ENCODE measurements at places on chromosomes 7 and 10.

- no peak for DNase-seq
Observed at GRCh38 chr10:122464586-122464985, 3.2 kb downstream of the HTRA1 start.

GRCh38 chr10:30752481-30752881 lies 122.9 kb upstream of the LYZL2 start:
- no peak for DNase-seq

DNA sequence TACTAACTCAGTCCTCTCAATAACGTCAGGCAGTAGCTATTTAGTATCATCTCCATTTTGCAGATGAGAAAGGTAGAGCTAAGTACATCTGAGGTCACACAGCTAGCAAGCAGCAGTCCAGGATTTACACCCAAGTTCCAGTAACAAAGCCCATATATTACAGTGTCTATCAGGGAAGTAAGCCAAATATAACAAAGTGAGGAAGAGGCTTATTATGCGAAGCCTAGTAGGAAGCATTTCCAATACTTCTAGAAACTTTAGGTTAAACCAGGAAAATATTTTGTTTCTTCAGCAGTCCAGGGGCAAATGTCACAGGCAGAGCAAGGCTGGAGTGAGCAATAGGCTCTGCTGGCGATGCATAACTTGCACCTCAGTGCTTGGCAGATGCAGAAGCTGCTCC lies 53.9 kb downstream of the NOC3L start:
- DNase-seq, result no peak

GRCh38 chr7:72444026-72444776 lies 32.1 kb upstream of the CALN1 start:
- DNase-seq, result no peak

DNA sequence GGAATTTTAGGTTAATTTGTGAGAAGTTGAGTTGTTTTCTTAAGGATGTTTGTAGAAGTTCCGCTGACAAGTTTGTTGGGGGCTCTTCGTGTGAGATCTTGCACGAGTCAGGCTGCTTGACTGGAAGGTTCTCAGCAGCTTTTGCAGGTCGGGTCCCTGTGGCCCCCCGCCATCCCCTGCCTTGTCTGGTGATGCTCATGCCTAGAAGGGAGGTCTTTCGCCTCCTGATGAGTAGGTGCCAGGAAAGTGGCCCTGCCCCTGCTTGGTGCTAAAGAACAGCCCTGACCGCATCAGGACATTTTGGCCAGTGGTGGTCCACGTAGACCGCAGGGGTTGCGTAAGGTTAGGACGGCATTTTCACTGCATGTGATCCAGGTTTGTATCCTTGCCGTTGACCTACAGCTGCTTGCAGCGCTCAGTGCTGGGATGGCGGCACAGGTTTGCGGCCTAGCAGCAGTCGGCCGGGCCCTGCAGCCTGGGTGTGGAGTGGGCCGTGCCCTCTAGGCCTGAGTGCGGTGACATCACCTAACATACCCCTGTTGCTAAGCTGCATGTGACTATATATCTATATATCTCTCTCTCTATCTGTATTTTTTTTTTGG lies 62.4 kb downstream of the DNAJB6 start:
- no peak for DNase-seq

- DNase-seq, result no peak
Observed at GRCh38 chr10:49690698-49691356, 11.4 kb downstream of the C10orf53 start.

DNA sequence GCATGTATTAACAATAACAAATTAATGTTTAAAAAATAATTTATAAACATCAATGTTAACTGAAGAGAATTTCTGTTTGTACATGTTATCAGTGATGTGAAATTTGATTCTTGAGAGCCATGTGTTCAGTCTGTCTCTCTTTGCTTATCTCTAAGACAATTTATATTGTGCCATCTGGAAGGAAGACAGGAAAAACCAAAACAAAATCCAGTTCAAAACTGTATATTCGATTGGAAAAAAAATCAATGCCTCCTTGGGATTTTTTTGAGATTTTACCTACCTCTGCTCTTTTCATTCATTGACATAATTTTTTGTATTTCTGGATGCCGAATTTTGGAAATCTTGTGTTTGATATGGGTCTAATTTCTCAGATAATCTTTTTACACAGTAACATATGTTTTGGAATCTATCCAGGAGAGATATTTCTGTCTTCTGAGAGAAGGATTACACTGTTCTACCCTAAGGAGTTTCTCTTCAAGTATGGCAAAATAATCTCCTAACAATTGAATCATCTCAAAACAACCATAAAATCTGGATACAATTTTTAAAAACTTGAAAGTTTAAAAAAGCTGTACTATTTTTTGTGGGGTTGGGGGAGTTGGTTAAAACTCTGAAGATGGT lies 311.9 kb upstream of the GNAI1 start:
- DNase-seq, result no peak

DNA sequence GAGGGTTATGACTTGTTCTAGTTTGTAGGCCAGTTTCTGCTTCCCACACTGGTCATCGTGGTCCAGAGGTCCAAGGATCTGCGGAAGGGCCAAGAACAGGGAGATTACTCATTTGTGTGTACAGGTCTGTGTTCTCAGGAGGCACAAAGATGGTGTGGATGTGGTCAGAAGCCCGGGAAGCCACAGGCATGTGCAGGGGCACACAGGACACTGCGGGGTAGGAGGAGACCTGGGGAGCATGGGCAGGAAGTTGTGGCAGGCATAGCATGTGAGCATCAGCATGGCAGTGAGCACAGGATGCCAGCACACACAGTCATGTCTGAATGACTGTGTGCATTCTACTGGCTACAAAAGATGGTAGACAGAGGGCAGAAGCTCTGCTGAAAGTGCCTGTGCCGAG lies 445.8 kb downstream of the PLXNA4 start:
- DNase-seq, result peak; percentile 6

DNA sequence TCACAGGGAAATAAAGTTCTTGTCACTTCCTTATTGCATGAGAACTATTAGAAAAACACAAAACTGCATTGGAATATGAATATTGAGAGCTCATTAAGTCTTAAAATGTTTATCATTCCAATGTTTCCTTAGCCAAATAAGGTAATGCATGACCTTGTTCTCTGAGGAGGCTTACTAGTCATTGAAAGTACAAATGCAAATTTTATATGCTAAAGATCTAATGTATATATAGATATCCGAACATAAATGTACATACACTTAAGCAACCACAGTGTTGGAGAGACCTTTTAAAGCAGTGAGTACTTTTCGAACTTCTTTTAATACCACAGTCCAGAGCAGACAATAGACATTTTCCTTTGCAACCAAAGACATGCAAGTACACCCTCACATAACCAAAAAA lies 96.1 kb downstream of the RELN start:
- no peak for DNase-seq

- no peak for DNase-seq
Observed at GRCh38 chr10:3704565-3705325, 80.3 kb downstream of the KLF6 start.

GRCh38 chr7:32023376-32023775 lies 46.8 kb downstream of the PDE1C start:
- no peak for DNase-seq

DNA sequence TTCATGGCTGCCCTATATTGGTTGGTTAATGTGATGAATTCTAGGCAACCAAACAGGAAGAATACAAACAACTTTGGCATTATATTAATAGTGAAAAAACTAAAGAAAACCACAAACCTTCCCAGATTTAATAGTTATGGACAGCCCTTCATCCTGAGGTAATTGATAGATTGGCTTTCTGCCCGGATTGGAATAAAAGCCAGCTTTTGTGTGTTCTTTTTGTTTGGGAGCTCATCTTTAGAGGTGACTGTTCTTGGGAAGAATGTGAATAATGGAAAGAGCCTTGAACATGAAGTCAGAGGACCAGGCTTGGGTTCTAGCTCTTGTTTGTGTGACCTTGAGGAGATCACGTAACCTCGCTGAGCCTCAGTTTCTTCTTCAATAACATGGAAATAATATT lies 92.3 kb downstream of the VTI1A start:
- DNase-seq, result no peak

DNA sequence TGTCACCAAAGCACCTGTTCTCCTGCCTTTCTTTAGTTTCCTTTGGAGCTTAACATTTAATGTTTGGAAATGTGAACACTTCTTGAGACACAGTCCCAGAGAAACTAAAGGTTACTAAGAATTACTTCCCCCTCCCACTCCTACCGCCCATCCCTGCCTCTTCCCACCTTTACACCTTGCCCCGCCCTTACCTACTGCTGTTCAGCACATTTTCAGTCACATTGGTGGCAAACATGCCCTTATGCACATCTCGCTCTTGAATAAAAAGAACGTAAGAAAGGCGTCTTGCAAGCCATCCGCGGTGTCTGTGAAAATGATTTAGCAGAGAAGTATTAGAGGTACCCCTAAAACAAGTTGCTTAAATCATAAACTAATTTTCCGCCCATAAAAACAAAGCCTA lies 8.2 kb downstream of the GPAM start:
- DNase-seq, result no peak

- no peak for DNase-seq
Observed at GRCh38 chr7:885893-886625, 9.7 kb downstream of the GET4 start.

DNA sequence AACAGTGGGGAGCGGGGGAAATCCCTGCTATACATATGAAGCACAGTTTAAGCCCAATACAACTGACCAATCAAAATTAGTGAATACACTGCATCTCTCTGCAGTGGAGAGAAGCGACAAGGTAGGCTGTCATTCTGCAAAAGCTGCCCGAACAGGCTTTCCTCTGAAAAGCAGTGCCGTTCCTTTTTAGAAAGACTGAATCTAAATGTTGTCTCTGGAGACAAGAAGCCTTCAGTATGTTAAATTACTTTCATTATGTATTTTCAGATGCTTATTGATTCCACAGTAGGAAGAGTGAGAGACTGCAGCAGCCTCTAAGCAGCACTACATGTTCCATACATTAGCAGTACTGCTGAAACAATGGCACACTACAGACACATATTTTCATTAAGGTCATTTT lies at the start of gene GPR22:
GPR22 (plus strand) TSS at position 129 of the 400 bp plus-strand sequence. CDS start 4,004 bp downstream, outside the sequence.
- DNase-seq, result no peak

DNA sequence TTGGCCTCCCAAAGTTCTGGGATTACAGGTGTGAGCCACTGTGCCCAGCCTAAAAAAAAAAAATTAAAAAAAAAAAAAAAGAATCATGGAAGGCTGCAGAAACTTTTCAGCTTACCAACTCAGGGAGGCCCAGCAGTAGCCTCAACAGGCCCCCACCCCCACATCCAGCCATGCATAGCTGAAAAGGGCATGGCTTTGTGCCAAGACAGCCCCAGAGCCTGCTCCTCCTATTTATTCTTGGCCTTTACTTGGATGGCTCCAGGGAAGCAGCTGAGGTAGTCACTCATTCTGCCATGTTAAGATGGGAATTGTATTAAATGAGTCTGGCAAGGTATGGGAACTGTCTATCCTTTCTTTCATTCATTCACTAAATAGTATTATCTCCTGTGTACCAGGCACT lies 13.7 kb upstream of the CNNM2 start:
- no peak for DNase-seq

DNA sequence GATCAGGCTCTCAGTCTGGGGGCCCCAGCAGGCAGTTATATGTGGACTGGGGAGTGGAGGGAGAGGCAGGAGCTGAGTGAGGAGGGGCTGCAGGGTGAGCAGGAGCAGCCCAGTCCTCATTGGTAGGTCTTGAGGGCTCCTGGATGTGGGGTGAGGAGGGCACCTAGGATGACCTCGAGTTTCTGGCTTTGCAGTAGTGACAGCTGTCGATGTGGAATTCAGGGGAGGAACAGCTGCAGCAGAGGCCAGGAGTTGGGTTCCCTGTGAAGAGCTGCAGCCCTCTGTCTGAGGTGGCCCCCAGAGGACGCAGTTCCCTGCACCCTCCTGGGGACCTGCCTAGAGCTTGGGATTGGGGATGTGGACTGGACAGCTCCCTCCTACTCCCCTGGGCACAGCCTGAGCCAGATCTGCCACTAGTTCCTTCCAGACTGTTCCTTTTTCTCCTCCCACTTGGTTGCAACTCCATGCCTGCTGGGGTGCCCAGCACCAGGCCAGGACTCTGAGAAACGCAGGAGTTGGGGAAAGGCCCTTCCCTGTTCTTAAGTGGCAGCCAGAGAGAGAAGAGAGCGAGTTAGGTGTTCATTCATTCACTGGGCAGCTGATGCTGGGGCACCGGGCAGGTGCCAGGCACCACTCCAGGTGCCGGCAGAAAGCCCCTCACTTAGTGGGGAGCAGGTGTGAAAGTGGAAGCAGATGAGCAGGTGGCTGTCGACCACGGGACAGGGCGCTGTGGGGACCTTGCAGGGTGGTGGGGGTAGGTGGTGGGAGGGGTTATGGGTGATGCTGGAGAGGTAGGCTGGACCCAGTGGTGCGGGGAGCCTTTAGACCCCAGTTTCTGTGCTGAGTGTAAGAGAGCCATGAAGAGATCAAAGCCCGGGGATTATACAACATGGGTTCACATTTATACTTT lies 57.9 kb downstream of the PRF1 start:
- no peak for DNase-seq

DNA sequence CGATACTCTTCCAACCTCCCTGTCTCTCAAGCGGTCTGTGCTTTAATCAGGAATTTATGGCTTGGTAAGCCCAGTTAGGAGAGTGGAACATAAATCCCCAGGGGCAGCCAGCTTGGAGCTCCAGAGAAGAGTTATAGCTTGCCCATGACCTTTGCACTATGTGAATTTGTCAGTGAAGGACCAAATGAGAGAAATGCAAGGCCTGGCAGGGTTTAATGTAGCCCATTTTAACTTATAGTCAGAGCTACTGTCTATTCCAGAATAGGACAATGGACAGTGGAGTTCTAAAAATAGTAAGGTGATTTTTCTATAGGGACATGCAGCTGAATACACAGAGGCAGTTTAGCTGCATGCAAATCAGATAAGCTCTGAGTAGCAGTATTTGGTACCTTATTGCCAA lies 142.6 kb upstream of the CAV2 start:
- no peak for DNase-seq

DNA sequence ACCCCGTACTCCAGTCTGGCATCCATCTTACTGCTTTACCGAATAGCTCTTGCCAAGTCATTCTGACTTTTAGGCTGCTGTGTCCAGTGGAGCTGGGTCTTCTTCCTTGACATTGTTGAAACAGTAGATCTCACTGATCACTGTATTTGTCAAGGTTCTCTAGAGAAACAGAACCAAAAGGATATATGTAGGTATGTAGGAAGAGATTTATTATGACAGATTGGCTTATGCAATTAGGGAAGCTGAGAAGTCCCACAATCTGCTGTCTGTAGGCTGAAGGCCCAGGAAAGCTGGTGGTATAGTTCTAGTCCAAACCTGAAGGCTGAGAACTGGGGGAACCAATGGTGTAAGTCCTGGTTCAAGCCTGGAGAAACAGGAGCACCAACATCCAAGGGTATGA lies 12.1 kb upstream of the PRRT4 start:
- DNase-seq, result no peak

- DNase-seq, result no peak
Observed at GRCh38 chr7:110322796-110323195, 768.1 kb upstream of the LRRN3 start.
